A549 treated with CORT108297 at 1 μM for 4 hours (cell line): ENCODE measurements at places on chromosomes 1 and 21. TPM values are rescaled to one million over a fixed set of nuclear protein-coding genes. Genes with fewer than 3 reads are reported as not detected.

DNAH14 gene
- total RNA-seq = 14.2 to 18.7 TPM (median 15.2 TPM) in 5 replicates

AMY1B gene
- not detected in 5 replicates for total RNA-seq

KIF2C gene
- 36.6 to 45.4 TPM (median 41.6 TPM) in 5 replicates for total RNA-seq

SLFNL1 gene
- 0.02 to 0.09 TPM (median 0.05 TPM) in 4 of 5 replicates, not detected in the other for total RNA-seq

HTR6 gene
- 0.10 to 0.15 TPM (median 0.10 TPM) in 5 replicates for total RNA-seq

TAS1R3 gene
- total RNA-seq = 0.12 to 0.17 TPM (median 0.14 TPM) in 5 replicates

SCMH1 gene
- total RNA-seq = 10.1 to 13.3 TPM (median 11.8 TPM) in 5 replicates

ARV1 gene
- 24.1 to 26.8 TPM (median 24.8 TPM) in 5 replicates for total RNA-seq

IKBKE gene
- total RNA-seq = 6.3 to 9.1 TPM (median 7.8 TPM) in 5 replicates

KIF14 gene
- 7.8 to 12.7 TPM (median 10.9 TPM) in 5 replicates for total RNA-seq

TRIM46 gene
- total RNA-seq = 1.4 to 2.5 TPM (median 2.1 TPM) in 5 replicates

SFN gene
- total RNA-seq = 478 to 638 TPM (median 601 TPM) in 5 replicates

CELA2A gene
- total RNA-seq = 0.10 to 0.13 TPM in 2 of 5 replicates, not detected in the others

HSD11B1 gene
- 0.12 to 0.14 TPM in 2 of 5 replicates, not detected in the others for total RNA-seq

MYBPH gene
- 0.03 TPM in 1 of 5 replicates, not detected in the others for total RNA-seq

TRIM67 gene
- 0.14 to 0.25 TPM (median 0.20 TPM) in 5 replicates for total RNA-seq

NES gene
- 1.2 to 1.5 TPM (median 1.3 TPM) in 5 replicates for total RNA-seq

KAZN gene
- total RNA-seq = 3.3 to 4.2 TPM (median 3.7 TPM) in 5 replicates

C1QTNF12 gene
- total RNA-seq = 1.4 to 2.3 TPM (median 1.8 TPM) in 5 replicates

C1orf226 gene
- 0.50 to 0.85 TPM (median 0.74 TPM) in 5 replicates for total RNA-seq

ERG gene
- not detected in 5 replicates for total RNA-seq

BGLAP gene
- total RNA-seq = 0.34 to 0.75 TPM (median 0.52 TPM) in 4 of 5 replicates, not detected in the other

LSS gene
- total RNA-seq = 10.2 to 14.2 TPM (median 13.0 TPM) in 5 replicates

OLFML2B gene
- 0.39 to 0.49 TPM (median 0.47 TPM) in 5 replicates for total RNA-seq

GBP4 gene
- 0.01 to 0.10 TPM (median 0.03 TPM) in 4 of 5 replicates, not detected in the other for total RNA-seq

B4GALT3 gene
- 24.9 to 30.4 TPM (median 29.2 TPM) in 5 replicates for total RNA-seq

CIART gene
- 0.63 to 0.86 TPM (median 0.74 TPM) in 5 replicates for total RNA-seq

ADARB1 gene
- 5.3 to 11.0 TPM (median 5.7 TPM) in 5 replicates for total RNA-seq

GSTM4 gene
- total RNA-seq = 8.7 to 10.2 TPM (median 9.7 TPM) in 5 replicates

COL6A1 gene
- 15.9 to 22.6 TPM (median 19.6 TPM) in 5 replicates for total RNA-seq

SPRR3 gene
- not detected in 5 replicates for total RNA-seq

VWA1 gene
- total RNA-seq = 4.1 to 18.3 TPM (median 15.7 TPM) in 5 replicates

RASSF5 gene
- 1.1 to 1.4 TPM (median 1.2 TPM) in 5 replicates for total RNA-seq

NBPF6 gene
- 0.08 TPM in 1 of 5 replicates, not detected in the others for total RNA-seq

PRAMEF26 gene
- total RNA-seq = not detected in 5 replicates

MFSD2A gene
- total RNA-seq = 4.0 to 4.3 TPM (median 4.2 TPM) in 5 replicates

DNASE2B gene
- not detected in 5 replicates for total RNA-seq

ABCA4 gene
- total RNA-seq = 0.06 to 0.37 TPM (median 0.13 TPM) in 5 replicates

RIMS3 gene
- 0.61 to 1.3 TPM (median 1.0 TPM) in 5 replicates for total RNA-seq

PTCH2 gene
- total RNA-seq = 0.14 to 0.35 TPM (median 0.29 TPM) in 5 replicates

CYP2J2 gene
- total RNA-seq = 0.06 to 0.12 TPM (median 0.07 TPM) in 5 replicates

FHAD1 gene
- 0.44 to 0.62 TPM (median 0.55 TPM) in 5 replicates for total RNA-seq

PLA2G2C gene
- not detected in 5 replicates for total RNA-seq
